Adrenal gland (tissue), 19 donors: ENCODE measurements at places on chromosomes 5 and 9.
A peak's percentile ranks its signal among the peaks of the same experiment; 100 is the strongest.

DNA sequence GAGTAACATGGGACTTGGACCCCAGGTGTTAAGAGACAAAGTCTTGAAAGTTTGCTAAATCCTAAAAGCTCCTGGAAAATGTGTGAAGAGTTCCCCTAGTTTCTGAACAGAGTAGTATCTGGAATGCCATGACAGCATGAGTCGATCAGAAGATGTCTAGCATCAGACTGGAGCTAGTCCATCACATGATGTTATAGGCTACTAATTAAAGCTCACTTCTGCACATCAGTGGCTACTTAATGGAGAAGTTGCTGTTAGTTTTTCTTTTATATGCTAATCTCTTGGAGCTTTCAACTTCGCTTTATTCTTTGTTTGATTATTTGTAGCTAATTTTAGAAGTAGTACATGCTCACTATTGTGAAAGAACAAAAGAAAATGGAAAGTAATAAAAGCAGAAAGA is 471.3 kb upstream of the KLF4 start:
- no peak for DNase-seq

DNA sequence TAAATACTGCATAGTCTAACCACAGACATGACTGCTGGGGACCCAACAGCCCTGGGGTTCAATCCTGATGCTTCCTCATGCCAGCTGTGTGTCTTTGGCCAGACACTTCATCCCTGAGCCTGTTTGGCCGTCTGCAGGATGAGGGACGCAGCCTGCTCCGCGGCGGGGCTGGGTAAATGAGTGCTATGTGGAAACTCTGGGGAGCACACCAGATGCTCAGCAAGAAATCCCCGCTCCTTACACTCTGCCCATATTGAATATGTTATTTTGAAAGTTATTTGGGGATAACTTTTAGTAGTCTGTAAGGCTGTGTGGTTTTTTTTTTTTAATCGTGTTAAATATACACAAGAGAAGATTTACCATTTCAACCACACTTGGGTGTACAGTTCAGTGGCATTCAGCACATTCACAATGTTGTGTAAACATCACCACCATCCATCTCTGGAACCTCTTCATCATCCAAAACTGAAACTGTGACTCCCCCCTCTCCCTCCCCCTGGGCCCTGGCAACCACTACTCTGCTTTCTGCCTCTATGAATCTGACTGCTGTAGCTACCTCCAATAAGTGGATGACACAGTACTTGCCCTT is 42.7 kb downstream of the SH3PXD2B start:
- DNase-seq = no peak

DNA sequence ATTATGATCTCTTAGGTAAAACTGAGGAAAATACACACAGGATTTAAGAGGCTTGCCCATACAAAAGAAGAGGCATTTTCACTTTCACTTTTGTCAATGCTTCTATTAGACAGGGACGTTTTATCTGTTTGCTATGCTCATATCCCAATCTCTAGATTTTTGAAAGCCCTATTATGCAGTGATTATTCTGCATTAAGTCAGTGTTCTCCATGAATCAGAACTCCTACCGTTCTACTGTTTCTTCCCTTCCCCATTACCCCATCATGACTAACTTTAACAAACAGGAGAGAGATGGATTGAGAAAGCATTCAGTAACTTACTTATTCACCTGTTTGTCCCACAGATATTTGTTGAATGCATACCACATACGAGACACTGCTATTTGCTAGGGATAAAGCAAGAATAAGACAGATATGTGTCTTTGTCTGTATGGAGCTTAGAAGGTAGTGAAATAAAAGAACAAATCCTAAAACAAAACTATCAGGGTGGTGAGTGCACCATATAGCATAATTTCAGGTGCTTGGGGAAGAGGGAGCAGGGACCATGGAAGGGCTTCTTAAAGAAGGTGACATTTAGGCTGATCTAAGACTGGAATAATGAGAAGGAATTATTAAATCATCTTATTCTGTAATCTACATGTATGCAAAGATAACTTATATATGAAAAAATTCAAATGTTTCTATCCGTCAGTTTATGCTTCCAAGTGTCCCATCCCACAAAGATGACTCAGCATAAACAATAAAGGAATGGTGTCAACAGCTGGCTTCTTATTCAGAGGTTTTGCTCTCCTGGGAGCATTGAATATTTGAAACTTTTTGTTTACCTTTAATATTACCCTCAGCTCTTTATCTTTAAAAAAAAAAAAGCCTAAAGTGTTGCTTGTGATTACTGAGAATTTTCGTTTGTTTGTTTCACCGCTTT is 328.1 kb downstream of the HINT1 start:
- DNase-seq = no peak

DNA sequence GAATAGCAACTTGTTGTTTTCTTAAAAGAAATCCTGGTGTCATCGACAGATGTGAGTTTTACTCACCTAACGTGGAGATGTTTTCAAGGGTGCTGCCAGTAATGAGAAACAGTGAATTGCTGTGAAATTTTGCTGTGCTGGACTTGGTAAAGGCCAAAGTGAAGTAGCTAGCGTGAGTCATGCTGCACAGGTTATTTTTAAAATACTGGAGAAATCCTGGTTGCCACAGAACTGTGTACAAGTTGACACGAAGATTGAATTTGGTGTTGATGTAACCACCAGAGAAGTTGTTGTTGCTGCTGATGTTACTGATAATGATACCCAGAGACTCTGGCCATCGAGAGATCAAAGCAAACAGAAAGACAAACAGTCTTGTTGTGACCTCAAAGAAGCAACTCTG is 187.9 kb upstream of the NFIL3 start:
- no peak for DNase-seq

- DNase-seq = peak; percentile 59
Measured at GRCh38 chr9:109182940-109183798, 16.1 kb upstream of the FRRS1L start.

DNA sequence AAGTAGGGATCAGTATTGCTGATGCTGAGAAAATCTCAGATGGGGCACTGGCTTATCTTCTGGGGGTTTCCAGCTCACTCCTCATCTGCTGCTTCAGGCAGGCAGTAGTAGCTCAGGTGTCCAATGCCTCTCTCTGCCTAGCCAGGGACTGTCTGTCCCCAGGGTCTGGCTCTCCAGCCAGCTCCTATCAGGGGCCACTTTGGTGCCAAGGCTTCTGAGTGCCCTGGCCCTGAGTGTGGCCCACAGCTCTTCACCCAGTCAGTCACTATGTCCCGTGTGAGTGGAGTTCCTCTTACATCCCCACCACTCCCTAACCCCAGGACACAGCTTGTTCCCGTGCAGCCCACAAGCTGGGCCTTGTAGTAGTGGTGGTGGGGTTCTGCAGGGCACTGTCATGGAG is 251.5 kb downstream of the HSPA4 start:
- DNase-seq = no peak

- no peak for DNase-seq
Measured at GRCh38 chr9:107673861-107674720, 184.5 kb upstream of the KLF4 start.

DNA sequence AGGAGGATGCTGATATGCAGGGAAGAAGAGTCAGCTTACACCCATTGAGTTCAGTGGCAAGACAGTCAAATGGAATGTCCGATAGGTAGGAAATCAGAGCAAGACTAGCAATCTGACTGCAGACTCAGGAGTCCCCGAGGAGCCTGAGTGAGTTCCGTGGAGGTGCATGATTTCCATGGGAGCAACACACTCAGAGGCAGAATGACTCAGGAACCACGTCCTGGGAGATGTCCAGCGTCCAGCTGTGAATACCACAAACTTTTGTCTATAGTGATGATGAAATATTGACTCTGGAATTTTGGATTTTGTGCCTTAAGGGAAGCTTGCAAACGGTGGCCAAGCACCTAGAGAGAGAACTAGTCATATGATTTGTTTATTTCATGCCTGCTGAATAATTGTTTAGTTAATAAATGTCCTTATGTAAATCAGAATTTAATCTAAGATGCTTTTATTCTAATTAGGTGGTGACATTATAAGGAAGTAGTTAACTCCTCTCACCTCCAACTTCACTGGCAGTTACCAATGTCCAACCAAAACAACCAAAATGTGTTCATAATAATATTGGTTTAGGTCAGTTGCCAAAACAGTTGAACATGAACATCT is 100.4 kb downstream of the PDE4D start:
- no peak for DNase-seq

DNA sequence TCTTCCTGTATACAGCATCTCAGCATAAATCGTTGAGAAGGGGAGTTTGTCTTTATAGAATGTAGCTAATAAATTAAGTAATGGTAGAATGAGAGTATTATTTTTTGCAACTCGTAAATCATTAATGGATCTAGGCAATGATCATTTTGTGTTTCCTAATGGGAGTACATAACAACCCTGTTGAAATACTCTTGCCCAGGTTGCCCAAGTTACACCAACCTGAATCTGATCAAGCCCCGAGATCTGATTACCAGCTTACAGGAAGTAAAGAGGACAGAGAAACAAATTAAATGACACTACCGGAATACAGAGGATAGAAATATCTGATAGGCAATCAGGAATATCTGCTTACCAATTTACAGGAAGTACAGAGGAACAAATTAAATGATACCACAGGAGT is 107.3 kb downstream of the AOPEP start:
- no peak for DNase-seq

DNA sequence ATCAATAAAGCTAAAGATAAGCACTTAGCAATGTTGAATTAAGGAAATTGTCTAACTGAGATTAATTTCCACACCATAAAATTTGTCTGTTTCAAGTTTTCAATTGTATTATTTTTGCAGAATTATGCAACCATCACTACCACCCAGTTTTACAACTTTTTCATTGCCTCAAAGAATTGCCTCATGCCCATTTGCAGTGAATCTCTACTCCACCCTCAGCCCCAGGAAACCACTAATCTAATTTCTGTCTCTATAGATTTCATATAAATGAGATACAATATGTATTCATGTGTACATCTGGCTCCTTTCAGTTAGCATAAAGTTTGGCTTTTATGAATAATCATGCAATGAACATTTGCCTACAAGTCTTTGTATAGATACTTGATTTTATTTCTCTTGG is 72.9 kb downstream of the PTCD2 start:
- no peak for DNase-seq

DNA sequence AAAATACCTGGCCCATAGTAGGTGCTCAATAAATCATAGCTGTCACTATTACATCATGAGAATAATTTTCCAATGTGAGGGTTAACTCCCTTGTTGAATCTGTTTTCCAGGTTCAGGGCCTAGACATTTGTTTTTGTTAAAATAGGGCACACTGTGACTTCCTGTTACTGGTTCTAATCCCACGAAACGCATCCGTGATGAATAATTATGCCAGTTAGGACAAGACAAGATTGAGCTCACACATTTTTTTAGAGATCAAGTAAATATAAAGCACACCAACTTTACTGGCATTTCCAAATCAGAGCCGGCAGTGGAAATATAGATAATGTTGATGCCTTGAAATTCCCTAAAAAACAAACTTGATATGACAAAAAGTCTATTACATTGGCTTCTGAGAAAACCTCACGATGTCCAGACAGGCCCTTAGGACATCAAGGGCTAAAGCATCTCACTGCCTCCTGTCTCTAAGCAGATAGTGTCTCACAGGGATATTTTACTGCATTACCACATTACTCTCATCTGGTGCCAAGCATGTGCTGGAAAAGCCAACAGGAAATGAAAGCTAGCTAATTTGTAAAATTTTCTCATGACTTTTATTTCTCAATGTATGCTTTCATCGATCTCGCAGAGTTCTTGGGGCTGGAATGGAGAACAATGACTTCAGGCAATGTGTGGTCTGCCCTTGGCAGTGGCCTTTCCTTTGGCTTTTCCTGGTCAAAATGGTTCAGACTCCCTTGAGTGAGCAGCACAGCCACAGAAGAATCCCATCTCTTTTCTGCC is 414.3 kb upstream of the PAPPA start:
- no peak for DNase-seq

GRCh38 chr9:122754825-122755224 is 12.7 kb downstream of the OR1L6 start:
- no peak for DNase-seq

DNA sequence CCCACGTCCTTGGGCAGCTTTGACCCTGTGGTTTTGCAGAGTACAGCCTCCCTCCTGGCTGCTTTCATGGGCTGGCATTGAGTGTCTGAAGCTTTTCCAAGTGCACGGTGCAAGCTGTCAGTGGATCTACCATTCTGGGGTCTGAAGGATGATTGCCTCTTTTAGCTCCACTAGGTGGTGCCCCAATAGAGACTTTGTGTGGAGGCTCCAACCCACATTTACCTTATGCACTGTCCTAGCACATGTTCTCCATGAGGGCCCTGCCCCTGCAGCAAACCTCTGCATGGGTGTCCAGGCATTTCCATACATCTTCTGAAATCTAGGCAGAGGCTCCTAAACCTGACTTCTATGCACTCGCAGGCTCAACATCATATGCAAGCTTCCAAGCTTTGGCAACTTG is 644.2 kb upstream of the CDH9 start:
- no peak for DNase-seq

- DNase-seq = no peak
Measured at GRCh38 chr9:1951446-1951845, 63.7 kb upstream of the SMARCA2 start.

DNA sequence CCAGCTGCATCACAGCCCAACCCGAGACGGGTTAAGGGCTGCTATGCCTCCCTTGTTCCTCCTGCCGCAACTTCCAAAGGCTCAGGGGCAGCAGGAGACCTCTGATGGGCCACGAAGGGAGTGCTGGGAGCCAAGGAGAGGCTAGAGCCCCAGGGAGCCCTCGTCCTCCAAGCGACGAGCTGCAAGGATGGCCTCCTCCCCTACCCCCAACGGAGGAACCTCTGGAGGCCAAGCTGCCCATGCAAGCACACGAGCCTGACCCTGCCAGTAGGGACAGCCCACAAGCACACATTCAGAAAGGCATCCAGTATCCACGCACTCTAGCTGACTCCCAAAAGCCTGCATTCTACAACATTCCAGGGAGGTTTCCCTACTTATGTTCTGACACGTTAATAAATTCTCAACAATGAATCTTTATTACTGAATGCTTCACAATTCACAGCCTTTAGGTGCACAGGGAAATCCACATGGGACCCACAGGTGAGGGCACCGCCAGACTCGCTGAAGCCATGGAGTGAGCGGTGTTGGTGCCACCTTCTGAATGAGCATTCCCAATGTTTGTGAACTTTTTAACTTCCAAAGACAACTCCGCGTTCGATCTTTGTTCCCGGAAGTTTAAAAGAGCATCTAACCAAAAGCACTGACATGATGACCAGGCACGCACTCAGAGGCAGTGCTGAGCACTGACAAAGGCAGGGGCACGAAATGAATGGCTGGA is 28.7 kb downstream of the IPPK start:
- DNase-seq = no peak

GRCh38 chr5:160363211-160363610 is 7.2 kb downstream of the C1QTNF2 start:
- DNase-seq = no peak

GRCh38 chr5:6820851-6821479 is 107.7 kb downstream of the TENT4A start:
- no peak for DNase-seq
